ENCODE measurements at places on chromosomes 4 and X. TPM values are rescaled to one million over a fixed set of nuclear protein-coding genes. Genes with fewer than 3 reads are reported as not detected.

DNA sequence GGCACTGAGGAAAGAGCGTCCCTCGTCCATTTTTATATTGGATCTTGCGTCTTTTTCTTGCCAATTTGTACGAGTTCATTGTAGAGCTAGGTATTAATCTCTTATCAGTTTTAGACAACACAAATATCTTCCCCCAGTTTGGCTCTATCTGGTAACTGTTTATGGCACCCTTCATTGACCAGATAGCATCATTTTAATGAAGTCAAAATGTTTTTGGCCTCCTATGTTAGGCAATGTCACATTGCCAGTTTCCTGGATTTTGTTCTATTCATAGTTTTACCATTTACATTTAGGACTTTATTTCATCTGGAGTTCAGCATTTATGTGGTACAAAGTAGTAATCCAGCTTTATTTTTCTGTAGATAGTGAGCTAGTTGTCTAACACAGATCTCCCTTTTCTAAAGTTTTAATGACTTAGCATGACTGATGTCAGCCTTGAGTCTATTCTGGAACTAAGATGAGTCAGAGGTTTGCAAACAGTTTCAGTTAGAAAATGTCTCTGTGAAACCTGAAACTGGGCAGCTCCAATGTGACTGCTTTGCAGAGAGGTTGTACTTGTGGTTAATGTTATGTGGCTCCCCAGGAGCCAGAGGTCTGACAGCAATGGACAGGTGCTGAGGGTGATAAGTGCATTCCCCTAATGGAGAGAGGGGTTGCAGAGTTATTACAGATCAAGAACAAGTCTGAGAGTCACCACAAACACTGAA, 5.3 kb upstream of the STBD1 start:
- no peak for DNase-seq

- no peak for DNase-seq
Measured at GRCh38 chrX:150767045-150767395, 73.8 kb downstream of the MTMR1 start.

DNA sequence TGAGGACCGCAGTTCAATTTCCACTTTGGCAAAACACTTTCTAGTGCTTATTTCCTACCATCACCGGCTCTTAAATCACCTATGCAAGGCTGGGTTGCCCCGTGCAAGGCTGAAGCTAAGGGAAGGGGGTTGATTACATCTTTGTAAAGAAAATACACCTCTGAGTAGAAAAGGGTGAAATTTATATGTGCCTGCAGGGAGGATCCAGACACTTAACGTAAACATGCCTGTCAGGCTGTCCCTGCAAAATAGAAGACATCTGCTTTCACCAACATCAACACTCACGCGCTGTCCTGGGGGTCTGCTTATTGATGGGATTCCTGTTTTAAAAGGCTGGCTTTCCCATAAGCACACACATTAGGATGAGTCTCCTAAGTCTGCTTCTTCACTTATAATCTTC, 92.0 kb downstream of the PRKX start:
- DNase-seq = peak; percentile 46

The ADGRL3 gene
- 31.1 TPM for polyA plus RNA-seq

The ADH1B gene
- 16.7 TPM for polyA plus RNA-seq

The PDHA2 gene
- not detected for polyA plus RNA-seq

The CENPE gene
- polyA plus RNA-seq = 20.6 TPM

DNA sequence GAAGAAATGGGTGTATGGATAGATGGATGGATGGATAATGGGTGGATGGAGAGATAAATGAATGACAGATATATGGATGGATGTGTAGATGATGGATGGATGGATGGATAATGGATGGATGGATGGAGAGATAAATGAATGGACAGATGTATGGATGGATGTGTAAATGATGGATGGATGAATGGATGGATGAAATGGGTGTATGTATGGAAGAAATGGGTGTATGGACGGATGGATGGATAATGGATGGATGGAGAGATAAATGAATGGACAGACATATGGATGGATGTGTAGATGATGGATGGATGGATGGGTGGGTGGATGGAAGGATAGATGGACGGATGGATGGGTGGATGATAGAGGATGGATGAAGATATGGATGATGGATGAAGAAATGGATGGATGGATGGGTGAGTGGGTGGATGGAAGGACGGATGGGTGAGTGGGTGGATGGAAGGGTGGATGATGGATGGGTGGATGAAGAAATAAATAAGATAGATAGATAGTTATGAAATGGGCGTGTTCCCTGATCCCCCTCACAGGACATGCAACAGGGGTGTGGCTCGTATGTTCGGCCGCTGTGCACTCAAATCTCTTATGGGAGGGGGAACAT, 91.1 kb upstream of the NKX1-1 start:
- DNase-seq = no peak

DNA sequence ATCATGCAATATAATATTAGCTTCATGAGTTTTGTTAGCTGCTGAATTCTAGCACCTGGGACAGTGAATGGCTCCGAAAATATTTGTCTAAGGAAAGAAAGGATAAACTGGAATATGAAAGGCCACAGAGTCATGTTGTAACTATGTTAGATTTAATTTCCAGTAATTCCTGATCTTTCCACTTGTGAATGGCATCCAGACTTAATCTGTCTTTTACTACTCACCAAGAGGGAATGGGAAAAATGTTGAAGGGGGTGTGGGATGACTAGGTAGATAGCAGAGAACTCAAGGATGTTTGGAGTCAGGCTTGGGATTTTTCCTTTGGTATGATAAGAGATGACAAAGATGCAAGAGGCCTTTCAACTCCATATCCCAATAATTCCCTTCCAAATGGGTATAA, 9.4 kb downstream of the ADH6 start:
- no peak for DNase-seq

- DNase-seq = no peak
Measured at GRCh38 chr4:25609976-25610375, 45.7 kb upstream of the SLC34A2 start.

The DKK2 gene
- 1.7 TPM for polyA plus RNA-seq
